Nasal cavity respiratory epithelium epithelial cell of viscerocranial mucosa (primary cell): ENCODE measurements at places on chromosomes 5 and 9. TPM values are rescaled to one million over a fixed set of nuclear protein-coding genes. Genes with fewer than 3 reads are reported as not detected.

MELK gene
- total RNA-seq = 9.0 and 13.3 TPM in 2 replicates

SPINK7 gene
- total RNA-seq = 1.9 and 37.3 TPM in 2 replicates

IL4 gene
- total RNA-seq = not detected in 2 replicates

GPRIN1 gene
- total RNA-seq = 3.1 and 5.1 TPM in 2 replicates

SLC30A5 gene
- 62.0 and 90.9 TPM in 2 replicates for total RNA-seq

IFNA21 gene
- not detected in 2 replicates for total RNA-seq

LCN12 gene
- 0.34 TPM in 1 of 2 replicates, not detected in the other for total RNA-seq

POU4F3 gene
- total RNA-seq = under 0.01 and 0.14 TPM in 2 replicates

FBP1 gene
- under 0.01 and 0.28 TPM in 2 replicates for total RNA-seq

MRPL50 gene
- total RNA-seq = 16.7 and 17.2 TPM in 2 replicates

PTGER4 gene
- 10.3 and 67.3 TPM in 2 replicates for total RNA-seq

PLGRKT gene
- 20.7 and 32.1 TPM in 2 replicates for total RNA-seq

CARD6 gene
- 8.5 and 10.7 TPM in 2 replicates for total RNA-seq

PCDHB16 gene
- 0.07 TPM in 1 of 2 replicates, not detected in the other for total RNA-seq

APC gene
- 52.3 and 57.1 TPM in 2 replicates for total RNA-seq

EQTN gene
- total RNA-seq = 0.14 TPM in 1 of 2 replicates, not detected in the other

DMRT3 gene
- not detected in 2 replicates for total RNA-seq

HRCT1 gene
- total RNA-seq = 0.28 and 0.34 TPM in 2 replicates

TMOD1 gene
- total RNA-seq = not detected in 2 replicates

ADRA1B gene
- under 0.01 TPM in 1 of 2 replicates, not detected in the other for total RNA-seq

ZNF454 gene
- 1.4 and 4.8 TPM in 2 replicates for total RNA-seq

ADAMTS16 gene
- total RNA-seq = not detected in 2 replicates

EPB41L4A gene
- total RNA-seq = 5.8 and 9.8 TPM in 2 replicates

CCNB1 gene
- total RNA-seq = 7.2 and 10.8 TPM in 2 replicates

FCHSD1 gene
- 11.3 and 14.8 TPM in 2 replicates for total RNA-seq

AKNA gene
- total RNA-seq = 2.7 and 5.8 TPM in 2 replicates

ANKDD1B gene
- total RNA-seq = 0.68 and 4.0 TPM in 2 replicates

C9orf153 gene
- 0.34 and 0.64 TPM in 2 replicates for total RNA-seq

GDF9 gene
- total RNA-seq = 0.34 and 0.57 TPM in 2 replicates

FAM170A gene
- total RNA-seq = not detected in 2 replicates

F2RL1 gene
- total RNA-seq = 44.5 and 59.1 TPM in 2 replicates

POLE3 gene
- 51.9 and 56.6 TPM in 2 replicates for total RNA-seq

ORM2 gene
- total RNA-seq = not detected in 2 replicates

ERAP2 gene
- 4.1 and 17.4 TPM in 2 replicates for total RNA-seq
